ENCODE measurements at places on chromosomes 3 and 15.

DNA sequence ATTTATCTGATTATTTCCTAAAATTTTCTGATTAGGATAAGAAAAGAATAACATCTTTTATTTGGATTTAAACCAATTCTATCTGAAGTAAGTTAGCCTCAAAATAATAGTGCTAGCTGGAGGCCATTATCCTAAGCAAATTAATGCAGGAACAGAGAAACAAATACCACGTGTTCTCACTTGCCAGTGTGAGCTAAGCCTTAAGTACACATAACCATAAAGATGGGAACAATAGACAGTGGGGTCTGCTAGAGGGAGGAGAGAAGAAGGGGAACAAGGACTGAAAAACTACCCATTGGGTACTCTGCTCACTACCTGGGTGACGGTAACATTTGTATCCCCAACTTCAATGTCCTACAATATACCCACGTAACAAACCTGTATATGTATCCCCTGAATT lies 31.3 kb upstream of the LYSMD4 start:
- DNase-seq, result no peak

DNA sequence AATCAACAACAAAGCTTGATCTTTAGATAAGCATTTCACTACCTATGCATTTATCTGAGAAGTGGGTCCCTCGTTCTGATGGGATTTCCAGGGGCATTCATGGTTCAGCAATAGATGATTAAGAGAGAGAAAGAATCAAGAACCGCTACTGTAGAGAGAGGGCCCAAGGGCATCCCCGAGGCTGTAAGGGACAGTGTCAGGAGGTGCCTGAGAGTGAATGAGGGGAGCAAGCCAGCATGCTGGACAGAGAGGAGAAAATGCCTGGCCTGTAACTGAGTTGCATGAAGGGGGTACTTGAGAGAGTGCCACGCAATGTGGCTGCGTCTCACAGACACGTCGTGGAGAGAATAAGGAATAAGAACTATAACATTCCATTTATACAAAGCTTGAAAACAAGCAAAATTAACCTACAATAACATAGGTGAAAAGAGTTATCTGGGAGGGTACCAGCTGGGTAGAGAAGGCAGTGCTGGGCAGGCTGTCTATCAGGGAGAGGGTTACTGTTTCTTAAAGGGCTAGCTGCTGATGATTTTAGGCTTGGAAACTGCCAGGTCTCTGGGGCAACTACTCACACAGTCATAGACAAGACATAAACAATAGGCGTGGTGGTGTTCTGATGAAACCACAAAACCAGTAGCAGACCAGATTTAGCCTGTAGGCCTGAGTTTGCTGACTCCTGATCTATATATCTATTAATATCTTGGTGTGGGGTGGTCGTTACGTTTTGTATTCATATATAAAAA lies 374.6 kb upstream of the CFAP20DC start:
- no peak for DNase-seq

- DNase-seq, result no peak
These were observed 4.4 kb upstream of the FOXB1 start for GRCh38 chr15:59999612-60000112.

GRCh38 chr3:188472336-188472735 lies 318.4 kb downstream of the LPP start:
- DNase-seq, result no peak

DNA sequence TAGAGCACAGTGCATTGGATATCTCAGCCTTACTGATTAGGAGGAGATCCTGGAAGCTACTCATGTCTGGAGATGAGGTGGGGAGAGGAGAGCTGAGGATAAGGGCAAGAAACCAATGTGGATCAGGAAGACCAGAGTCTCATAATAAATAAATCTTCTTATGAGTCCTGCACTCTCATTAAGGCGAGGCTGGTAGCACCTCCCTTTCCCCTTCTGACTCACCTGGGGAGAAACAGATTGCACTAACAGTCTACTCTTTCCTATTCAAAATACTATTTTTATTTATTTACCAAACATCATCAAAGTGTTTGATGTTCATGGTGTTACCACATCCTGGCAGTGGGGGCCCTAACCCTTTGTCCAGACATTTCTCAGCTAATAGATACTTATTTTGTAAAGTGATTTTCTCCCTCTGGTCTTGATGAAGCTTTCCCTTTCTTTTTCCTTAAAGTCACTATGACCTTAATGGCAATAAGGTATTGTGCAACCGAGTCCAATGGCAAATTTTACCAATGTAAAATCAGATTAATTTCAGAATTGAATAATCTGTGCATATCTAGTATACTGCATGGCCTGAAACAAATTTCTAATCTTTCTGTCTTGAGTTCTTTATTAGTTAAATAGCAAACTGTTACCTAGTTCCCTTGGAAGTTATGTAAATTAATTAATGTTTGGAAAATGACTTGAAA lies 81.1 kb downstream of the IQCH start:
- no peak for DNase-seq

GRCh38 chr3:2872884-2873283 lies 237.3 kb downstream of the IL5RA start:
- no peak for DNase-seq

GRCh38 chr3:134003066-134003465 lies 26.7 kb downstream of the SLCO2A1 start:
- no peak for DNase-seq

DNA sequence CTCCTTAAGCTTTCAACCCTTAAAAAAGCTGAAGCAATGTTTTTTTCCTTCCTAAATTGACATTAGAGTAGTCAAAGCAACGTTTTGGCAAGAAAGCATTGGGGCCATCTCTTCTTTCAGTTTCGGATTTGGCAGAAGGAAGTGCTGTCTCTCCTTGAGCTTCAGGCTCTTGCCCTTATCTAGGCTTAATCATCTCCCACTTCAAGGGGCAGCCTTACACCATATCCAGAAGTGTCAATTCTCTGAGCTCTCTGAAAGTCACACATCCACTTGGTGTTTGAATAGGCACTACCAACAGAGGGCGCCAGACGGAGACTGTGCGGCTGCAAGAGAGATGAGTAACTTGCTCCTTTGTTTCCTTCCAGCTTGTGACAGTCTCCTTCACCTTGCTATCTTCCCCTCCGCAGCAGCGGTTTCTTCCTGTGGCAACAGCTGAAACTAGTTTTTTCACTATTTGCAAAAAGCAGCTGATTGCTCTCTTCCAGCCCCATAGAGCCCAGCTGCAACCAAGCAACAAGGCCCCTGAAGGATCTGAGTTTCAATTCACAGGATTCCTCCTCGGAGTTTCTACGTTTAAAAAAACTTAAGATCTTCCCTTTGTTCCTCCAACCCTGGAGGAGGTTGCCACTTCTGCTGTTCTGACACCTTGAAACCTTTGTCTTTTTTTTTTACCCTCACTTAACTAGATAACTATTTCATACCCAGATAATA lies 147.0 kb upstream of the SLCO3A1 start:
- DNase-seq, result peak; percentile 47

- DNase-seq, result no peak
These were observed 526 bp downstream of the GPD1L start for GRCh38 chr3:32106929-32107362.

GRCh38 chr3:188343894-188344293 lies 189.9 kb downstream of the LPP start:
- DNase-seq, result no peak

GRCh38 chr3:101270149-101270548 lies 50.2 kb downstream of the IMPG2 start:
- no peak for DNase-seq

- DNase-seq, result no peak
These were observed 190.7 kb downstream of the TNIK start for GRCh38 chr3:171269542-171269941.

- DNase-seq, result no peak
These were observed 80.2 kb downstream of the LRRK1 start for GRCh38 chr15:100999369-100999768.

DNA sequence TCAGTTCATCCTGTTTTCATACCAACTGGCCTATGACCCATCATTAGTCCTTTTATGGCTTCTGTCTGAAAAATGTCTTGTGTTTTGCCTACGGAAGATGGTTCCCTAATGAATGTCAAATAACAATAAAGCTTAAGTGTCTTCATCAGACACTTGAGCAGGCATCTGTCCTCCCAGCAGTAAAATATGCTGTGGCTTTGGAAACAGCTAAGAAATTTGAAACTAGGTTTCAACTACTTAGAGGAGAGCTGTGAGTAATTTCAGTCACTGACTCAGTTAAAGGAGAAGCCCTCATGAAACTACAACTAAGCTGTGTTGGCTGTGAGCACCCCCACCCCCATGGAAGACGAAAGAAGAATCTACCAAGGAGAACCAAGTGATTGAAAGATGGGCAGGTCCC lies 409.4 kb upstream of the PPP2R3A start:
- no peak for DNase-seq

DNA sequence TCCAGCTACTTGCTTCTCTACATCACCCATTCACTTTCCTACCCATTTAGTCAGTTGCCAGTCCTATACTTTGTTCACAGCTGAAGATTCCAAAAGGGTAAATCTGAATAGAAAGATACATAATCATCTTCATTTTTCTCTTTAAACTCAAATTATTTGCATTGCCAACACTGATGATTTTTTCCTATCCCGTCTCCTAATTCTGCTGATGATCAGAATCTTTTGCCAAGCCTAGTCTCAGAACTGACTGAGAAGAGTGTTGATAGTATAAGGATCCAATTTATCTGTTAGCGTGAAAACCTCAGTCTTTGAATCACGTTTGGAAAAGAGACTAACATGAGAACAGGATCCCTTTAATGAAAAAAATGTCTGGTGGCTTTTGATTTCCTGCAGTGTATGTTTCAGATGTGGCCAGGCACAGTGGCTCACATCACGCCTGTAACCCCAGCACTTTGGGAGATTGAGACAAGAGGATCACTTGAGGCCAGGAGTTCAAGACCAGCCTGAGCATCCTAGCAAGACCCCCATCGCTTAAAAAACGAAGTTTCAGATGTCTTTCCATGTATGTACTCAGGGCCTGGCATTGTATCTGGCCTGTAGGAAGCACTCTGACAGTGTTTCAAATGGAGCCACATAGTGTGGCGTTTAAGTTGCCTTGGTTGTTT lies 169.4 kb downstream of the KLHL25 start:
- DNase-seq, result no peak

DNA sequence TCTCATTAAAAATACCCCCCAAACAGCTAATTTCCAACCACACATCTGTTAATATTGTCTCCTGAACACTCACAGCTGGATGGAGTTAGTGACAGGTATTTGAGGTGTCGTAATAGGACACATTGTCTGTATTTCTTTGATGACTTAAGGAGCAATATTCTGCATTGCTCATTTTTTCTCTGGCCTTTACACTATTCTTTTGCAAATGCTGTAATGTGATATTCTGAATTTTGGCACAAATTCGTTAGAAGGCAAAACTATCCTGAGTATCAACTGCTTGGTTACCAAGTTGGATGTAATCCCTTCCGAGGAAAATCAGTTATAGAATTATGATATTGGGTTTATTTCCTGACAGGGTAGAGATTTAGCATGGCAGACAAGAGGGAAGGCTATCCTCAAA lies 1030.2 kb downstream of the MCTP2 start:
- DNase-seq, result no peak

DNA sequence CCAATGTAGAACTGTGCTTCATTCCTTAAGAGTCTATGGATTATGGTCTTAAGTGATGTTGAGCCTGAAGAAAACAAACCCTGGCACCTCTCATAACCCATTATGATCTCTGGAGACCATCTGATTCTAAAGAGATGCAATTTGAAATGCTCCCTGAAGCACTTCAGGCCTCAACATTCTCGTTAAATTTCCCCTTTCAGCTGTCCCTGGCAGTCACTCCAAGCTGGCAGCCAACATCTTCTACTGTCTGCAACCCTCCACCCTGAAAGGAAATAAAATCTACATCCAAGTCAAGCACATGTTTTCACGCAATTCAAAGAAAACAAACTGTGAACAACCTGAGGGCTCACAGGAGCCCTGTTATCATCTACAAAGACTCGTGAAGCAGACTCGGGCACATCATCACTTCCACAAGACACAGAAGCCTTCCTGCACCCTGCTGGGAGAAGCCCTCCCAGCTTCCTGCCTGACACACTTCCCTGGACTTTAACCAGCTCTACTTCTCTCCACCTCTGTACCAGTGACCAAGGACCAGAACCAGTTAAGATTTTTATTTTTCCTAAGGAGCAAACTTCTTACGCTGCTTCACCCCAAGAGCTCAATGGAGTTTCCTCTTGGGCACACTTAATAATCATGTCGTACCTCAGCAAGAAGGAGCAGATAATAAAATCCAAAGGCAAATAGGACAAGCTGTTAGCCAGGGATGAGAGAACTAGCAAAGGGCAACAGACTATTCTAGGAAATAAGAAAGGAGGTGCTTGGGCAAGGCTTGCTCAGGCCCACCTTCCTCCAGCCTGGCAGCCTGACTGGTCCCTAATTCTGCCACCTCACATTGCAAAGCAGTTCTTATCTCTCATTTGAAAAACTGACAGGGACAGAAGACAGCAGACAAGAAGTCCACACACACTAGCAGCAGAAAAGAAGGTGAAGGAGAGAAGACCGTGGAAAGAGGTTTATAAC lies 67.1 kb downstream of the MAGI1 start:
- no peak for DNase-seq

DNA sequence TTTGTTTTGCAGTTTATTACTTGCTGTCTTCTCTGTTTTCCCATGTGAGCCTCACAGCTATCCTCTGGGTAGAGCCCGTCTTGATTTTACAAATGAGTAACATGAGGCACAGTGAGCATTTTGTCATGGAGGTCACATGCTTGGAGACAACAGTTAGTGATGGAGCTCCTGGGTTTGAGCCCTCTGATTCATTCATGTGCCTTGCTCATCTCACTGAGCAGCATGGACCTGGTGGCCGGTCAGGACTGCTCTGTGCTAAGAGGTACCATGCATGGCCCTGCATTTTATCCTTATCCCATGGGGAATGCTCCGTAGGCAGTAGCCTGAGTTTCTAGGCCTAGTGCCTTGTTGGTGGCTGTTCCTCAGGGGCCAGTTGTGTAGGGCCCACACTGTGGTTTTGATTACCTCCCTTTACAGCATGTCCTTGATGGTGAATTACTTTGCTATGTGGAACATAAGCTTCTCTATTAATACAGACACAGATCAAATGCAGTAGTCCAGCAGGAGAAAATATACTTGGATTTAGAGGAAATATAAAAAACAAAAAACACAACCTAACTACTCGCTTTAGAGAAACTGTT lies 35.6 kb downstream of the MAP2K5 start:
- no peak for DNase-seq

GRCh38 chr15:48052946-48053345 lies 67.8 kb upstream of the SLC24A5 start:
- DNase-seq, result no peak

GRCh38 chr15:22949074-22949547 lies 31.1 kb downstream of the CYFIP1 start:
- DNase-seq, result no peak

DNA sequence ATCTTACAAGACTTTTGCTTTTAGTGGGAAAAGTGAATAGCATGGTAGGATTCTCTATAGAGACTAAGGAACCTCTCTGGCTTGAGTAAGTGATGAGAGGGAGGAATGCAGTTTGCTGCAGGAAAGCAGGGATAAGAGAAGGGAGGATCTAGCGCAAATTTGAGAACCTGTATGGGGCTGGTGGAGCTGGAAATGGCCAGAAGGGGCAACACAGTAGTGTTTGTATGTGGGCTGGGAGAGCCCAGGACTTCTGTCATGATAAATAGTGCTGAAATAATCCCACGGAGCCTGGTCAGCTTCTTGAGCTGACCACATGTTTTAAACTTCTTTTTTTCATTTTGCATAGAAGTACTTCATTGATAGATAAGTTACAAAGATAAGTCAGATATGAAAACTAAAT lies 11.2 kb upstream of the SHC4 start:
- peak; percentile 48 for DNase-seq

- no peak for DNase-seq
These were observed 5.2 kb downstream of the LINS1 start for GRCh38 chr15:100596792-100597191.
